ENCODE measurements at places on chromosomes 4 and X.

DNA sequence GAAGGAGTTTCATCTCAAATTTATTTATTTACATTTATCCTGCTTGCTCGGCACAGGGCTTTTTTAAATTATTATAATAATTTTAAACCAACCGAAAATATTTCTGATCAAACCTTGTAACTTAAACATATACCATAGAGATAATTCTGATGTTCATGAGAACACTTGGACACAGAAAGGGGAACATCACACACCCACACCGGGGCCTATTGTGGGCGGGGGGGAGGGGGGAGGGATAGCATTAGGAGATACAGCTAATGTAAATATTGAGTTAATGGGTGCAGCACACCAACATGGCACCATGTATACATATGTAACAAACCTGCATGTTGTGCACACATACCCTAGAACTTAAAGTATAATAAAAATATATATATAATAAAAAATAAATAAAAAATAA, 2.9 kb downstream of the ANXA5 start:
- no peak for DNase-seq

- no peak for DNase-seq
Observed at GRCh38 chrX:20418379-20419150, 151.9 kb upstream of the RPS6KA3 start.

GRCh38 chr4:76153356-76153755, 5.2 kb upstream of the NUP54 start:
- DNase-seq = no peak

DNA sequence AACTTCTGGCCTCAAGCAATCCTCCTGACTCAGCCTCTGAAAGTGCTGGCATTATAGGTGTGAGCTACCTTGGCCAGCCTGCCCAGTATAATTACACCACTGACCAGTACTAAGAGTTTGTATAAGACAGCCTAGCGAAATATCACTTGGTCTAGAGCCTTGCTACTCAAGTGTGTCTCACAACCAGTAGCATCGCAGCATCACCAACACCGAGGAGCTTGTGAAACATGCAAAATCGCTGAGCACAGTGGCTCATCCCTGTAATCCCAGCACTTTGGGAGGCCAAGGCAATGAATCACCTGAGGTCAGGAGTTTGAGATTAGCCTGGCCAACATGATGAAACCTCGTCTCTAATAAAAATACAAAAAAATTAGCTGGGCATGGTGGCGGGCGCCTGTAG, 102.0 kb upstream of the GATB start:
- no peak for DNase-seq

DNA sequence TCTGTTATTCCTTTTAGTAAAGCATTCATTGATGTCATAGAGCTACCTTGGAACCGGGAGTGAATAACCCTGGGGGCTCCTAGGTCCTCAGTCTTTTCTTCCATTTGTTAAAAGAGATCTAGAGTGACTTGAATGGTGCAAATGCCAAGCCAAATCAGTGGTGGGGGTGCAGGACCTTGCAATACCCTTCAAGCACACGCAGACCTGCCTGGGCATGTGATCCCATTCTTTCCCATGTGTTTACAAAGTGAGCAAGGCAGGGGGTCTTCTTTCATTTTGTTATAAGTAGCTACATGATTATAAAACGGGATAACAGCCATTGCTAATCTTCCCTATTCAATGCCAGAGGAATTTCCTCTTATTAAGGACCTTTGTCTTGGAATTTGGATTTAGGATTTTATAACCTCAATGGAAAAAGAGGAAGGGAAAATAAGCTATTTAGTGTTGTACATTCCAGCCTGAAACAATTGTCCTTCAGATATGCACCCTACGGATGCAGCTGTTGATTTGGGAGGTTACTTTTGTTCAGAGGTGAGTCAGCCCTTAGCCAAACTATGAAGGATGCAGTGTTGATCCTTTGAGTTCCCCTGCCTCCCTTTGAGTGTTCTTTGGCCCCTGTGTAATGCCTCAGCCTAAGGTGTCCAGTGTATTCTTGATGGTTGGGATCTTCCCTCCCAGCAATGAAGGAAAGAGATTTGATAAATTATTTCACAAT, 623.8 kb upstream of the HTR2C start:
- no peak for DNase-seq

DNA sequence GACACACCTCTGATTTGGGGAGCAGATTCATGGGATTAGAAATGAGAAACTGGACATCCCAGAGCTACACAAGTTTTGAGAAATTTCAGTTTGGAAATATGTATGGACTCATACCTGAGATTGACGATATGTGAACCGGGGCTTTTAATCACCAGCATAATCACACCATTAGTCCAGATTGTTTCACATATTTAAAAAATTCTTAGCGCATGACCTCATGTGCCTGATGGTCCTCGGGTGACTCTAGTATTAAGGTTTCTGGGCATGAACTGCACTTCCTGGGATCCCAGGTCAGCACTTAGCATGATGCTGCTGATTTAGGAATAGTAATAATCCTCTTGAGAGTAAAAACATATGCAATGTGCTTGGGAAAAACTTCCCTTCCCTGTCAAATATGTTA, 91.9 kb upstream of the BCOR start:
- no peak for DNase-seq

DNA sequence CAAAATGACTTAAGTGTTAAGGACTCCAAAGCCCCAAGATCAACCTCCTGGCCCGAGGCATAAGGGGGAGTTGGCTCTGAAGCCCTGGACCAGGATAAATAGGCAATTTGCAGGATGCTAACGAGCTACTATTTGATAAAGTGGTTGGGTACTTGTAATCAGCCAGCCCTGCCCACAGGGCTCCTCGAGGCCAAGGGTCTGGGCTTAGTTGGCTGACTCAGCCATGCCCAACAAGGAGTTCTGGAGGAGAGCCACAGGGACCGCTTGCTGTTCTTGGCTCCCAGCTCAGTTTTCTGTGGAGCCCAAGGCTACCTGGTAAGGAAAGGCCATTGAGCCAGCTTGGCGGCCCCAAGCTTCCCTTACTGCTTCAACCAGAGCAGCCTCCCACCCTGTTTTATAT, 7.8 kb downstream of the HMGB3 start:
- DNase-seq = no peak

DNA sequence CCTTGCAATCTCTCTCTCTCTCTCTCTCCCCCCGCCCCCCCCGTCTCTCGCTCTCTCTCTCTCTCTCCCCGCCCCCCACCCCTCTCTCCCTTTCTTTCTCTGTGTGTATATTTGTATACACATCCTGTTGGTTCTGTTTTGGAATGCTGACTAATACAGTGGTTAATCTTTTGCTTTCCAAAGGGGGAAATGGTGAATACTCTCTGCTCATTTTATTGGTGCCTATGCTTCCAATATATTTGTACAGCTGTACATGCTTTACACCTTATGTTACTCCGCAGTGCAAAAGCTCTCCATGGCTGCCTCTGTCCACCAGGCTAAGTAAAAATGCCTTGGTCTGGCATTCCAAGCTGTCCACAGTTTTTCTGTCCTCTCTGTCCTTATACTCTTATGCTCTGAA, 158.8 kb downstream of the RBMX2 start:
- no peak for DNase-seq

DNA sequence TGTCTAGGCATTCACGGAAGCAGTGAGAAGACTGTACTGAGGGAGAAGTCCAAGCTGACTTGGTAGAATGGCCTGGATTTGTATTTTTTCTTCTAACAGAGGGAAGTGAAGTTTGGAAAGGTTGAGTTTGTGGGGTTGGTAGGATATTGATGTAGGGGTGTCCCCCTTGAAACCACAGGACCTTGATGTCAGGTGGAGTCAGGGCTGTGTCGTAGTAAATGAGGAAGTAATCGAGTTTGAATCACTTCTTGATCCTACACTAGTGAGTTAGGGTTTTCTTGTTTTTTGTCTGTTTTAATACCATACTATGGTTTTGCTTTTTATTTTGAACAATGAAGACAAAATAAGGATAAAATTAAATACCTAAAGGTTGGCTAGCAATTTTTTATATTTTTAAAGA, 30.1 kb upstream of the ANAPC4 start:
- no peak for DNase-seq

DNA sequence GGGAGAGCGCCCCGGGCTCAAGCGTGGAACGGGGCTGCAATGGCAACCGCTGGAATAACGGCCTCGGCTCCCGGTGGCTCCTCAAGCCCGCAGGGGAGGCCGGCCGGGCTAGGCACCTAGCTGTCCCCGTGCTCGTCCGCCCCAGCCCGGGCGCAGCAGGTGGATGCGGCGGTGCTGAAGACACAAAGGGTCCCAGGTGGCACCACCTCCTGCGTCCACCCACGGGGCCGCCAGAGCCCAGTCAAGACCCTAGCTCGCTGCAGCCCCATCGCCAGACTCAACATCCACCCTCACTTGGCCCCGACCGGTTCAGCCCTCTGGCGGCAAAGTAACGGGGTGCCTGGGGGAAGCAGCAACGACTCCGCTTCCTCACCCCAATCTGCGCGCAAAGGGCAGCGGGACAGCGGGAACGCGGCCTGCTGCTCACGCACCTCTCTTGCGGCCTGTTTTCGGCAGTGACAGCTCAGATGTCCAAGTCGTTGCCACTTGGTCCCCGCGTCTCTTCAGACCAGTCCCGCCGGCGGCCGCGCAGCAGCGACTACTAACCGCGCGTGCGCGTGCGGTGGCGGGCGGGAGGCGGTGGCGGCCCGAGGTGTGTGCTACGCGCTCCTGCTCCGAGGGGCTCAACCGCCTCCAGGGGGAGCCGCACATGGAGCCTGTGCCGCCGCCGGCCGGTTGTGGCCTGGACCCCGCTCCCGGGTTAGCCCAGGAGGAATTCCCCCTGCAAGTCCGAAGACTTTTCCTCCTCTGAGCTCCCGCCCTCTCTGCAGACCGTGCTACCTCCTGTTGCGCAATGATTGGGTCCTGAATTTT, at the start of gene CLGN:
Gene CLGN (minus strand): TSS at position 543 of the 813 bp plus-strand sequence. CDS start 14,570 bp downstream, outside the sequence.
- DNase-seq = no peak

DNA sequence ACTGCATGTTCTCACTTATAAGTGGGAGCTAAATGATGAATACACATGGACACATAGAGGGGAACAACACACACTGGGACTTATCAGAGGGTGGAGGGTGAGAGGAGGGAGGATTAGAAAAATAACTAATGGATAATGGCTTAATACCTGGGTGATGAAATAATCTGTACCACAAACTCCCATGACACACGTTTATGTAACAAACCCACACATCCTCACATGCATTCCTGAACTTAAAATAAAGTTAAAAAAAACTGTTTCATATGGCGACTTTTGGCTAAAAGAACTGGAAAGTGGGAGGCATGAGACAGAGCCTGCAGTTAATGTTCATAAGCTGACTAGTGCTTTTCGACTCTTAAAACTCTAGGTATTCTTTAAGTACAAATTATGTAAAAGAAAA, 98.9 kb upstream of the NPFFR2 start:
- DNase-seq = no peak

- no peak for DNase-seq
Observed at GRCh38 chr4:108382751-108383150, 214.0 kb upstream of the LEF1 start.

DNA sequence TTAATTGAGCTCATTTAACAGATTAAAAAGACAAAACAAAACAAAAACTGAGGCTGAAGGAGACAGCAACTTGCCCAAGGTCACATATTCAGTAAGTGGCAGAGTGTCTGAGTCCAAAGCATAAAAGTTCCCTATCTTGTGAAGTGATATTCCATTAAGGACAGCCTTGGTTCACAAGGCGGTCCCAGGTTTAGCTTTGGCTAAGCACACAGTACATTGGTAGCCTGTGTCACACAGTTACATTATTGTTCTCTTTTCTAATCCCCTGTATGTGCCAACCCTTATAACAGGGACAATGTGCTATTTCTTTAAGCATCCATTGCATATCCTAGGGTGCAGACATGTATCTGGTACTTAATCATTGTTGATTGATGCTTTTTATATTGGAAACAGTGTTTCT, 139.9 kb downstream of the NPNT start:
- no peak for DNase-seq

DNA sequence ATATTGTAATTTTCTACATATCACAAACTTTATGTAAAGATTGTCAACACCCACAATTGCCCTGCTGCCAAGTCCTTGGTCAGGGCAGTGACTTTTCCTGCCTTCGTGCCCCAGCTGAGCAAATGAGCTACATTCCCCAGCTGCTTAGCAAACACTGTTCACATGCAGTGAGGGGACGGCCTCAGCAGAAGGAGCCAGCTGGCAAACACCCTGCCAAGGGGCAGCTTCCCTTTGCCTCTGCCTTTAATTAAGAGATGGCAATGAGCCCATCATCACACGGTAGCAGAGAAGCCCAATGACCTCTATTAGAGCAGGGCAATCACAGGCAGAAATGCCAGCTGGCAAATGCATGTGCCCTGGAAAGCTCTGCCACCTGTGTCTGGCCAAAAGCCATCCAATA, 253.4 kb downstream of the EPHA5 start:
- no peak for DNase-seq

- DNase-seq = peak; percentile 15
Observed at GRCh38 chr4:10226756-10227155, 110.2 kb upstream of the WDR1 start.

DNA sequence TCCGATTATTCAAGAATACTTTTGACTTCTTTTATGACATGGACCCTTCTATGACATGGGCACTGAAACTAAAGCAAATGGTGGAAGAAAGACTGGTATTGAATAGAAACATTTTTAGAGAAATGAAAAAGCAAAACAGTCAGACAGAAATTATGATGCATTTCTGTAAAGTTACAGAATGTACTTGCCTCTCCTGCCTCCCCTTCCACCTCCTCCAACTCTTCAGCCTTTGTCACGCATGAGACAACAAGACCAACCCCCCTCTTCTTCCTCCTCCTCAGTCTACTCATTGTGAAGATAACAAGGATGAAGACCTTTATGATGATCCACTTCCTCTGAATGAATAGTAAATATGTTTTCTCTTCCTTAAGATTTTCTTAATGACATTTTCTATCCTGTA, 46.3 kb upstream of the HUWE1 start:
- no peak for DNase-seq

DNA sequence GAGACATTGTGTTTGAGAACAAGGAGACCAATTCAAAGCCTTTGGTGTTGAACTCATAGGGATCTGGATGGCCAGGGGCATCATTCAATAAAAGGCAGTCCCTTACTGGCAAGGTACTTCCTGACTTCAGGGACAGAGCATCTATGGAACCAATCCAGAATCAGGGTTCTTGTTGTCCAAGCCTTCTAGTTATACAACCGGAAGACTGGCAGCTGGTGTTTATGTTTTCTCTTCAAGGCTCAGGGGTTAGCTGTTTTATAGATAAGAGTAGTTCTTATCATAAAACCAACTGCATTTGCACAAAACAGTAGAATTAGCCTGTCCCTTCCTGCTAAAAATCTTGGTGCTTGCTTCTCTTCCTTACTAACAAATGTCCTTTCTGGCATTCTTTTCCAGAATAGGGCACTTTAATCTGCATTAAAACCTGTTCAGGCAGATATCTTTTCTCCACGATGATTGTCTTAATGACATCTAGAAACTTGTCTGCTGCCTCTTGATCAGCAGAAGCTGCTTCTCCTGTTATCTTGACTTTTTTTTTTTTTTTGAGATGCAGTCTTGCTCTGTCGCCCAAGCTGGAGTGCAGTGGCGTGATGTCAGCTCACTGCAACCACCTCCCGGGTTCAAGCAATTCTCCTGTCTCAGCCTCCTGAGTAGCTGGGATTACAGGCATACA, 38.4 kb upstream of the ARHGEF6 start:
- DNase-seq = no peak
